NCI-H345 (cell line): ENCODE measurements at places on chromosomes 3 and 15.

GRCh38 chr3:27728195-27729087 lies 6.3 kb upstream of the EOMES start:
- peak; percentile 83 for DNase-seq

- no peak for DNase-seq
Measured at GRCh38 chr3:130773366-130773765, 26.7 kb upstream of the PIK3R4 start.

- DNase-seq = no peak
Measured at GRCh38 chr3:111324645-111325044, 217.4 kb upstream of the CD96 start.

GRCh38 chr15:101188637-101189408 lies 63.0 kb downstream of the CHSY1 start:
- DNase-seq = no peak

- no peak for DNase-seq
Measured at GRCh38 chr15:57953874-57954273, 111.6 kb downstream of the ALDH1A2 start.

DNA sequence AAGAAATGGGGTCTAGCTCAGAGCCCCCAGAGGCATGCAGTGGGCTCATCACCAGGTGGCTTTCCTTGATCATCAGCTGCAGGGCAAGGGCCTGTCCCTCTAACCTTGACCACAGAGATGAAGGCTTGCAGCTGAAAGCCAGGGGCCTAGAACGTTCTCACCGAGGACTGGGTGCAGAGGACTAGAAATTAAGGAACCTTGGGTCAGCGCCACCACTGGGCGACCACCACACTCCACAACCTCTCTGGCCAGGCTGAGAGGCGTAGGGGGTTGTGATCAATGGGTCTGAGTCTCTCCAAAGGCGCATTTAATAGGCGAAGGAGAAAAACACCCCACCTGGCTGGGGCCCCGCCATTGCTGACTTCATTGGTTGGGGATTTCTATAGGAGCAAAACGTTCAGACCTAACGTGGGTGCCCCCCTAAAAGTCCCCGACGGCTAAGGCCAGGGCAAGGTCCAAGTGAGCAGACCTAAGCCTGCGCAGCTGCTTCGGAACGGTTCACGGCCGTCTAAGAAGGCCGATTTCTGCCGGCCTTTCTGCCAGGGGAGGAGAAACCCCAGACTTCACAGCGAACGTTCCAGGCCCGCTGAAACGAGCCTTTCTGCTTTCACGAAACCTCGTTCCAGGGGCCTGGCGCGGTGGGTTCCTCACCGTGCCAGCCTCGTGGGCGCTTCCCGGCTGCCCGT lies 915 bp downstream of the BCL2L10 start:
- DNase-seq = no peak

GRCh38 chr15:99099661-99100060 lies 5.2 kb upstream of the SYNM start:
- DNase-seq = no peak

- no peak for DNase-seq
Measured at GRCh38 chr3:105639131-105639530, 229.7 kb downstream of the CBLB start.

- DNase-seq = no peak
Measured at GRCh38 chr15:96428742-96429141, 98.2 kb downstream of the NR2F2 start.

DNA sequence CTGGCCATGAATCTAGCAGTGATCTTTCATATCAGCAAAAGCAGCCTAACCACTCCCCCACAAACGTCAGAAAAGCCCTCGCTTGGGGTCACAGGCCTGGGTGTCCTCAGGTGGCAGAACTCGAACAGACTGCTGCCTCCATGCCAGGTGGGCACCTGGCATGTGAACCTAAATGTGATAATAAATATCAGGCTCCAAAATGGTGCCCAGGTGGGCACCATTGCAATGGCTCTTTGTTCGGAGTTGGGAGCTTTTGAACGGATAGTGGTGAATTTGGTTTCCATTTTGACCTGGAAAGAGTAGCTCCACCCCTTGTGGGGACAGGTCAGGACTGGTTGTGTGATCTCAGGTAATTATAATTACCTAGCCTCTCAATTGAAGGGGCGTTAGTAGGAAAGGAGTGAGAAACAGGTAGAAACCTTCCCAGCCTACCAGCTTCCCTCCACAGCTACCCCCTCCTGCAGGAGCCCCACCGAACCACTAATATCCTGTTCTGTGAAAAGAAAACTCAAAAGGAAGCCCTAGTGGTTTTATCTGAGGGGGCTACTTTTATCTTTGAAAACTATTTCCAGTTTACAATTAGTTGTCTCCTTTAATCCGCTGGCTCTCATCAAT lies 18.1 kb downstream of the MYO1E start:
- no peak for DNase-seq

GRCh38 chr3:45112939-45113338 lies 33.2 kb downstream of the CDCP1 start:
- DNase-seq = no peak

DNA sequence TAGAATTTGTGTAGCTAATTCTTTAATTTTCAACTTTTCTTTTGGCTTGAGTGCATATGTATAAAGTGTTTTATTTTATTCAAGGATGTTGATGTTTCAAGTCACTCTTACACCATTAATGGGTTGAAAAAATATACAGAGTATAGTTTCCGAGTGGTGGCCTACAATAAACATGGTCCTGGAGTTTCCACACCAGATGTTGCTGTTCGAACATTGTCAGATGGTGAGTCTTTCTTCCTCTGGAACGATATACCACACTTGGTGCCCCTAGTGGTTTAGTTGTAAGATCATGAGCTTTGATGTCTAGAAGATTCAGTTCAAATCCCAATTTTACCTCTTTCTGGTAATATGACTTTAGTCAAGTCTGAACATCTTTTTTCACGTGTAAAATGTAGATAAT lies 119.3 kb downstream of the HCN4 start:
- DNase-seq = no peak

DNA sequence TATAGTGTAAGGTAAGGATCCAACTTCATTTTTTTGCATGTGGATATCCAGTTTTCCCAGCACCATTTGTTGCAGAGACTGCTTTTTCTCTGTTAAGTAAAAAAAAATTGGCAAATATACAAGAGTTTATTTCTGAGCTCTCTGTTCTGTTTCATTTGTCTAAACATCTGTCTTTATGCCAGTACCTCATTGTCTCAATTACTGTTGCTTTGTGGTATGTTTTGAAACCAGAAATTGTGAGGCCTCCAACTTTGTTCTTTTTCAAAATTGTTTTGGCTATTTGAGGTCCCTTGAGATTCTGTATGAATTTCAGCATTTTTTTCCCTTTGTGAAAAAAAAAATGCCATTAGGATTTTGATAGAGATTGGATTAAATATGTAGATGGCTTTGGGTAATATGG lies 150.5 kb downstream of the MINAR1 start:
- no peak for DNase-seq

DNA sequence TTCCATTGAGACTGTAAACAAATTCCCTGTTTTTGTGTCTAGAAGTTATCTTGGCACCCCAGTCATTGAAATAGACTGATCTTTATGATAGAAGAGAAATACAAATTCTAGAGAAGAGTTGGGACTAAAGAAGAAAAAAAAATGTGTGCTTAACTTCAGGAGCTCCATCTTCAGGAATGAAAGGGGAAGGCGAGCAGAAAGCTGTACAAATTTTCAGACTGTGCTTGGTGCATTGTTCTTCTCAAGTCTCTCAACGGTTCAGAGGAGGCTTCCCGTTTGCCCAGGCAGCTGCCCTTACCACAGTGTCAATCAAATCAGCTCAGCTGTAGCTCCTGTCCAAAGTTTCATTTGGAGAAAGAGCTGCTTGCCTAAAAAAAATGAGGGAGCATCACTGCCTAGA lies 41.7 kb downstream of the OXSM start:
- peak; percentile 13 for DNase-seq

GRCh38 chr15:31058236-31058962 lies 43.1 kb downstream of the TRPM1 start:
- DNase-seq = no peak

DNA sequence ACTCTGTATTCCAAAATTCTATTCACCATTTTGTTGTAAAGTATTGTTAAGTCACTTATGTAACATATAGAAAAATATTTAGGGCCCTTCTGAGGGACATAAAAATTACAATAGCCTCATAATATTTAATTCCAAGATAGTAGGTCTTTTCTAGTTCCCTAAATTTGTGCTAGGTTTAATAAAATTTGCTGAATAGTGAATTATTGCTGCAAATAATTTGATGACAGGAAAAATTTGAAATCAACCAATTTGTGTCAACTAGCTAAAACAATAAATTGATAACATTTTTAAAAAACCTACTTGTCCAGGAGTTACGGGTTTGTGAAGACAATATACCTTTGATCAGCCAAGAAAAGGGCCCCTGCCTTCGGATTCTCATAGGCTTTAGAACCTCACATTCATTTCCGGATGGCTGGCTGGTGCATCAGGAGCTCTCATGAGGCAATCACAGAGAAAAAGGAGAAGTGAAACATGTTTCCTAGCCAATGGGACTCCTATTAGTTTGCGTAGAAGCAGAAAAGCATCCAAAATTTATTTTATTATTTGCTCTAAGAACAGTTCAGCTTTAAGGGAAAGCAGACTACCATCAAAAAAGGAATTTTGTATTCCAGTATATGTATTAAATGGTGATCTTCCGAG lies 177.2 kb downstream of the LRRC3B start:
- DNase-seq = no peak

GRCh38 chr3:185982632-185983031 lies 44.8 kb upstream of the TRA2B start:
- no peak for DNase-seq

- DNase-seq = no peak
Measured at GRCh38 chr15:72850833-72851232, 67.3 kb upstream of the ADPGK start.

GRCh38 chr3:30908456-30909037 lies 14.1 kb upstream of the GADL1 start:
- DNase-seq = peak; percentile 37

DNA sequence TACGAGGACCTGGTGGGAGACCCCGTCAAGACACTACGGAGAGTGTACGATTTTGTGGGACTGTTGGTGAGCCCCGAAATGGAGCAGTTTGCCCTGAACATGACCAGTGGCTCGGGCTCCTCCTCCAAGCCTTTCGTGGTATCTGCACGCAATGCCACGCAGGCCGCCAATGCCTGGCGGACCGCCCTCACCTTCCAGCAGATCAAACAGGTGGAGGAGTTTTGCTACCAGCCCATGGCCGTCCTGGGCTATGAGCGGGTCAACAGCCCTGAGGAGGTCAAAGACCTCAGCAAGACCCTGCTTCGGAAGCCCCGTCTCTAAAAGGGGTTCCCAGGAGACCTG lies 2.5 kb downstream of the CHST2 start:
- no peak for DNase-seq

DNA sequence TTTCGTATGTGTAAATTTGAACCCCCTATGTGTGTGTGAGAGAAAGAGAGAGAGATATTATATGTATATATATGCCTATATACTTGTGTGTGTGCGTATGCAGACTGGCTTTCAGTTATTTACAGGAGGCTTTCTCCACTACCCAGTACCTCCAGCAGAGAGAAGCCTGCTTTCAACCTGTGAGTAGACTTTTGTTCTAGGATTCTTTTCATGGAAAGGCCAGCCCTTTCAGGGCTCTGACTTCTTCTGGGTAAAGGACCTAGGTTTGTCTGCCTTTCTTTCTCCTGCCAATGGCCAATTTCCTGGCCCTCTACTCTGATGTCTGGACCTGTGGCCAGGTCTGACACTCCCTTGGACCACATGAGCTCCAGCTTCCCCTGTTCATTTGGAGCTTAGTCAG lies 23.8 kb downstream of the LRRC28 start:
- DNase-seq = no peak

DNA sequence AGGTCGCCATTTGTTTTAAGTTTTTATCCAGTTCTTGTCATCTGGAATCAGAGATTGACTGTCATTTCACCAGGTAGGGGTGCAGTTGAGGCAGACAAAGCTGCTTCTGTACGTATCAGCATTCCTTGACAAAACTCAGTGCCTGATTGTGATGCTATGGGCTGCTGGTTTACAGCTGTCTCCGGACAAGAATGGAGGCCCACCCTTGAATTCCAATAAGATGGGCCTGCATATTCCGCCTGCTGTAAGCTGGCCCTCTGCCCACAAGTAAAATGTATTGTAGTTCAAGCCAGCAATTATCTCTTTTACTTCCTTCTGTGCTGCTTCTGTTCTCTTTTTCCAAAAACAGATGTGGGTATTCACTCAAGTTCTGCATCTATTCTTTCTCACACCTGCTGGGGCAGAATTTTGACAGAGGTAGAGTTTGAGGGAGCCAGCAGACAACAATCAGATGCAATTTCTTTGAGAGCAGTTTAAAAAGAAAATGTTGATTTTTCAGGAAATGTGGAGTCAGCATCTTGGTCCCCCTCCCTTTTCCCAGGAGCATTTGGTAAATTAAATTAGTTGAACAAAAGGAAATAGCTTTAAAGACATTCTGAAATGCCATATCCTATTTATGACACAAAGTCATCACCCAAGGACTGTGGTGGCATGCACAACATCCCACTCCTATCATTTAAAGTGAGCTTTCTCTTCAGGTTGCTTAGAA lies 53.5 kb downstream of the IQCH start:
- no peak for DNase-seq

- no peak for DNase-seq
Measured at GRCh38 chr3:43796041-43796596, 105.4 kb downstream of the ABHD5 start.

- DNase-seq = no peak
Measured at GRCh38 chr15:63855735-63856134, 22.0 kb upstream of the HERC1 start.

GRCh38 chr15:31324806-31325594 lies 1.6 kb upstream of the KLF13 start:
- no peak for DNase-seq

DNA sequence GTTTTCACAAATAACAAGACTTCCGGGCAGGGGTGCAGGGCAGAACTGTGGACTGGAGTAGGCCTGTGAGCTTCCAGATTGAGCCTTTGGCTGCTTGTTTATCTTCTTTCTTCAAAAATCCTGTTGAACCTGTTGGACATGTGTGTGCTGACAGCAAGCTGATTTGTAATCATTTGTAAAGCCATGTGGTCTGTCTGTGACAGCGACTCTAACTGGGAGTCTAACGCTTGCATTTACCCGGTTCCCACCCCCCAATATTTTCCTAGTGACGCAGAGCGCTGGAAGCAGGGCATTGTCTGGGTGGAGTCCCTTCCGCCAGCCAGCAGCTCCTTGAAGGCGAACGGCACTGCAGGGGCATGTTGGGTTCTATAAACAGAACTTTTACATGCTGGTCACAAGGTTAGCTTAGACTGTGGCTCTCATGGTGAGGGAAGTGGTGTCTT lies 85.7 kb upstream of the MYZAP start:
- DNase-seq = peak; percentile 57
